ENCODE measurements at places on chromosomes 3 and 15.

DNA sequence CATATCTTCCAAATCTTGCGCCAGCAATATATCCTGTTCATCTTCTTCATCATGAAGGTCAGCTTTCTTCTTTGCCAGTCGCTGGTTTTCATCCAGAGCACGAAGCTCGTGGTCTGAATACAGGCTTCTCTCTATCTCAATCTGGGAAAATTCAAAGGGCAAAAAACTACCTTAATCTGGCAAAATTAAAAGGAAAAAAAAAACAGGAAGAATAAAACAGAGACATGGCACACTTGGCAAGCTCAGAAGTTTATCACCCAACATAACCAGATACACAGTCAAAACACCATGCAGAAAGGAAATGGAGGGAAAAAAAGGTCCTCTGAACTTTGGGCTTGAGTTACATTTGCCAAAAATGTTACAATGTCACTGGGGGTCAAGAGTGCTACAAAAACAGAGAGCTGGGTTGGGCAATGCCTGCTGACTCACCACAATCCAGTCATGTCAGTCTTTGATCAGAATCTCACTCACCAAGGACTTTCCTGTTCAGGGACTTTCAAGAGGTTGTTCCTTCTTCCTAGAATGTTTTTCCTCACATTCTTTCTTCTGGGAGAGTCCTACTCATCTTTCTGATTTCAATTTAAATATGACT is 1.5 kb downstream of the MRPL46 start:
- no peak for DNase-seq

DNA sequence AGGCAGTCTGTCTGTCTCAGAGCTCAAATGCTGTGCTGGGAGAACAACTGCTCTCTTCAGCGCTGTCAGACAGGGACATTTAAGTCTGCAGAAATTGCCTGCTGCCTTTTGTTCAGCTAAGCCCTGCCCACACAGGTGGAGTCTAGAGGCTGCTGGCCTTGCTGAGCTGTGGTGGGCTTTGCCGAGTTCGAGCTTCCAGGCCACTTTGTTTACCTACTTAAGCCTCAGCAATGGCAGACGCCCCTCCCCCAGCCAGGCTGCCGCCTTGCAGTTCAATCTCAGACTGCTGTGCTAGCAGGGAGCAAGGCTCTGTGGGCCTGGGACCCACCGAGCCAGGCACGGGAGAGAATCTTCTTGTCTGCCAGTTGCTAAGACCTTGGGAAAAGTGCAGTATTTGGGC is 25.0 kb upstream of the RPP14 start:
- DNase-seq: no peak

DNA sequence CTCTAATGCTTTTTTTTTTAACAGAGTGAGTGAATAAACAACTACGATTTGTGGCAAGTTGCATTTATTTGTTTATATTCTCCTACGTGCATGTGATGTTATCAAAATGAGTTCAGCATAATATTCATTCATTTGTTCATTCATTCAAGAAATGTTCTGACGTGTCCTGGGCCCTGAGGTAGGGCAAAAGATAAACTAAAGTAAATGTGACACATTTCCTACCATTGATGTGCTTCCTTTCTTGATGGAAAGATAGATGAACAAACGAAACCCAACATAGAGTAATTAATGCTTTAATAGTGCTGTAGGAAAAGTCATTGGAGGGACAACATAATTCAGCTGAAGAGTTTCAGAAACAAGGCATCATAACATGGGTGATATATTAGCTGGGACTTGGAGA is 261.5 kb upstream of the KCNMB2 start:
- DNase-seq: no peak

- DNase-seq: no peak
Observed at GRCh38 chr15:59993950-59994401, 10.1 kb upstream of the FOXB1 start.

DNA sequence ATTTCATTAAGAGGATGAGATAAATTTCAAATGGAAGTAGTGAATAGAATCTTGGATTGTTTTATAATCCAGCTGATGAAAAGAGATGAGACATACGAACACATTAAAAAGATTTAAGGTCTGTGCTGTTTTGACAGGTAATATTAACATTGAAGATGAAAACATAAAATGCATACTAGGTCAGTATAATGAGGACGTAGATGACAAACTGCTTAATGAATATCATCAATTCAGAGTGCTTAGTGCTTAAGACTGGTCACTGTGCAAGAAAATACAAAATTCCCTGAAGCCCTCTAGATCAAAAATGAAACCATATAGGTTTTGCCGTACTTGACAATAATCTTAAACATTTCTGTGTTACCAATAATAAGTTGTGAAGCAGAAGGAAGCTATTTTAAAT is 173.4 kb upstream of the THRB start:
- DNase-seq: no peak

GRCh38 chr3:13348100-13348499 is 72.0 kb downstream of the NUP210 start:
- no peak for DNase-seq

- no peak for DNase-seq
Observed at GRCh38 chr15:29997499-29997898, 85.3 kb upstream of the GOLGA8J start.

DNA sequence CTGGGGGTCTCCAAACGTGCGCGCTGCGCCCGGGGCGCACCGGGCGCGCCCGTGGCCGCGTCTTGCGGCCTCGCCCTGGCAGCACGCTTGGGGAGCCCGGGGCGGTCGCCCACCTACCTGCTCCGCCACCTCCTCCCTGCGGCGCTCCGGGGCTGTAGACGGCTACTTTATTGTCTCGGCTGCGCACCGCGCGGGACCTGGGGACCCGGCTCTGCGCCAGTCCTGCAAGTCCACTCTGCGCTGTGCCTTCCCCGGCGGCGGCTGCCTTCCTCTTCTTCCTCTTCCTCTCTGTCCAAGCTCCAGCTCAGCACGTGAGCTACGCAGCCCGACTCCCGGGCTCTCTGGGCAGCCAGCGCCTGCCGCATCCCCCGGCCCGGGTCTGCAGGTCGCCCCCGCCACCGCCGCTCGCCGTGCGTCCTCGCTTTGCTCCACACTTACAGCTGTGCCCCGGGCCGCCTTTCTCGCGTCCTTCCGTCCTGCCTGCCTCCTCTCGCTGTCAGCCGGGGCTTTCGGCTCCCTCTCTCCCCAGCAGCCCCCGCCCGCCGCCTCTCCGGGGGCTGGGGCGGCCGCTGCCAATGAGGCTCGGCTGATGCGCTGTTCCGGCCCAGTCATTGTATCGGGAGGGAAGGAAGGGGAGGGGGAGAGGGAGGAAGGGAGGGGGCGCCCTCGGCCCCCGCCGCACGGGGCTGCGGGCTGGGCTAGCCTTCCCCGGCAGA is 156.4 kb upstream of the FRMD4B start:
- peak; percentile 3 for DNase-seq

DNA sequence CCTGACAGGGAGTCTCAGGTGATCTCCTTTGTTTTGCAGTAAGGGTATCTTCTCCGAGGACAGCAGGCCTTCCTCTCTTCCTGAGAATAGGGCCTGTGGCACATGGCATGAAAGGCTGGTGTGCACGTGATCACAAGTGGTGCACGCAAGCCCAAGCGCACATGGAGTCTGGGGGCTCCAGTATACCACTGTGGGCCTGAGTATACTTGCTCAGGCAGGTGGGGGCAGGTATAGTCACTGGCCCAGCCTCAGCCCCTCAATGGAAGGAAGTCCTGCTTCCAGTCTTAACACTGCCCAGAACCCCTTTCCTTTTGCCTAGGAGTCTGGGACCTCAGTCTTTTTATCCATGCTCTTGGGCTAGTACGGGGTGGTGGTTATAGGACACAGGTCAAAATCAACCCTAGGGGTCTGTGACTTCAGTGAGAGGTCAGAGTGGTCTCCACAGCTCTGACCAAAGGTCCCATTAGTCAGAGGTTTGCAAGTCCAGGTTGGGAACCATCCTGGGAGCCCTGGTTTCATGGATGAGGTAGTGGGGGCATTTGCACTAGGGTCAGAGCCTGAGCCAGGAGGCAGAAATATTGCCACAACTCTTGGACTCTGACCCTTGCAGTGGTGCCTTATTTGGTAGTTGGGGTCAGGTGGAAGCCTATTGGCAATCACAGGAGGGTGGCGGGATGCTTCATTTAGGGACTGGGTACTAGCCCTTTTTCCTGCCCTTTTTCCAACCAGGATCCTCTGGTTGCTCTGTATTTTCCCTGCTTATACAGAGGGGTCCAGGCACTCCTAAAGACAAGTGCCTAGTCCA is 823 bp upstream of the CCDC71 start:
- DNase-seq: no peak

DNA sequence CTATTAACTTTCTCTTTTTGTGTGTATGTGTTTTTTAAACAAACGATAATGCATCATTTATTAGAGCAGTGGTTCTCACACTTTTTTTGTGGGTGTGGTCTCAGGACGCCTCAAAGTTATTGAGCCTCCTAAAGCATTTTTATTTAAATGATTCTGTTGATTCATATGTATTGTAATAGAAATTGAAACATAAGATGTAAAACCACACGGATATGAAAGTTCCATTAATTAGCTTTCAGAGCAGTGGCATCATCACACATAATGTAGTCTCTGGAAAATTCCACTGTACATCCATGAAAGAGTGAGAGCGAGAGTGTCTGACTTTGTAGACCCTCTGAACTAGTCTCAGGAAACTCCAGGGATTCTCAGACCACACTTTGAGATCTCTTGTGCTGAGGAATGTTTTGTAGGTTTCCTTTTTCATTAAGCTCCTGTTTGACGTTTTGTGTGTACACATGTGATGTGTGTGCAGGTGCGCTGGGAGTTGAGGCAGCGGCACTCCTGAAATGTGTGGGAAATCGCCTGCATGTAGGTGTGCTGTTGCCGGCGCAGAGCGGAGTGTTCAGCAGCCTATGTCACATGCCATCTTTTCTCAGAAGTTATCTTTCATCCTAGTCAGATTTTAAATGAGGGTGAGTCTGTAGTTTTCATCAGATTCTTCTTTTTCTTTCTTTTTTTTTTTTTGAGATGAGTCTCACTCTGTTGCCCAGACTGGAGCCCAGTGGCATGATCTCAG is 5.3 kb upstream of the TRAK1 start:
- DNase-seq: no peak

Measured in NCI-H510A (cell line).